Adipose tissue (tissue), 3 donors: ENCODE measurements at places on chromosomes 6 and 20. TPM values are rescaled to one million over a fixed set of nuclear protein-coding genes. Genes with fewer than 3 reads are reported as not detected.

Gene PSORS1C2
- not detected for polyA plus RNA-seq

Gene IPCEF1
- polyA plus RNA-seq, result 0.55 TPM

Gene TRIM40
- not detected for polyA plus RNA-seq

Gene MC3R
- polyA plus RNA-seq, result not detected
